ENCODE measurements at places on chromosomes 1 and 21.

DNA sequence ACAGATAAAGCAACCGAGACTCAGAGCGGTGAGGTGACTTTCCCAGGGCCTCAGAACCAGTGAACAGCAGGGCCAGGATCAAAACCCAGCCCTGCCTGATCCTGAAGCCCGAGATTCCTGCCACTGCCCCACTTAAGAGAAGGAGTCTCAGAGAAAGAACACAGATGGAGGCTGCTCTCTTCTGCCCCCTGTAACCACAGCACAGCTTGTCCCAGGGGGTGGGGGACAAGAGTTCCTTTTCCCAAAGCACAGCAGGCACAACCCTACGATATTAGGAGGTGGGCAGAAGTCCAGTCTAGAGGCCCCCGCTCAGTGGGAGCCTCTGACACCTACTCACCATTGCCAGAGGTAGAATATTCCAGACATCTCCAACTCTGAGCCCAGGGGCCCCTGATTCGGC lies 24.0 kb upstream of the VWA5B1 start:
- no peak for DNase-seq

DNA sequence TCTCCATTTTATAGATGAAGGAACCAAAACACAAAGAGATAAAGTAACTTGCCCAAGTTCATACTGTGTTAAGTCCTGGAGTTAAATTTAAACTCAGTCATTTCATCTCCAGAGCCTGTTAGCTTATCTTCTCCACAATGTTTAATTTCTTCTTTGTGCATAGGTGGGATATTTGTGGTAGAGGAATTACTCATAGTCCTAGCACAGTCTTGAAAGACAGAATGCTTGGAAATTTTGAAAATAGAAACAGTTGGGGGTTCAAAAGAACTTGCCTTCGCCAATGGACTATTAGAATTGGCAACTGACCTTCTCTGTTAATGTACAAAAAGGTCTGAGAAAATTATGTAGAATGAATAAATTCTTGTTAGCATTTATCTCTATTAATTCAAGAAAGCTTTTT lies 832.0 kb upstream of the PRMT6 start:
- no peak for DNase-seq

GRCh38 chr21:45010096-45010495 lies 64.3 kb upstream of the ADARB1 start:
- no peak for DNase-seq

DNA sequence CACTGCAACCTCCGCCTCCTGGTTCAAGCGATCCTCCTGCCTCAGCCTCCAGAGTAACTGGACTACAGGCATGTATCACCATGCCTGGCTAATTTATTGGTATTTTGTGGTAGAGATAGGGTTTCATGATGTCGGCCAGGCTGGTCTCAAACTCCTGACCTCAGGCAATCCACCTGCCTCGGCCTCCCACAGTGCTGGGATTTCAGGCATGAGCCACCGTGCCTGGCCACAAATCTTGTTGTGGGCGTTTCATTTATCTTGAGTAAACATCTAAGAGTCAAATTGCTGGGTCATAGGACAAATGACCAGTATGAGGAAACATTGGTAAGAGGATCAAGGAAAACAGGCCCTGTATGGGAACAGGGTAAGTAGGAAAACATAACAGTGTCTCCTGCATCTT lies 17.9 kb downstream of the TMEM200B start:
- DNase-seq = no peak

- no peak for DNase-seq
Observed at GRCh38 chr1:228212415-228212965, 4.6 kb downstream of the OBSCN start.

DNA sequence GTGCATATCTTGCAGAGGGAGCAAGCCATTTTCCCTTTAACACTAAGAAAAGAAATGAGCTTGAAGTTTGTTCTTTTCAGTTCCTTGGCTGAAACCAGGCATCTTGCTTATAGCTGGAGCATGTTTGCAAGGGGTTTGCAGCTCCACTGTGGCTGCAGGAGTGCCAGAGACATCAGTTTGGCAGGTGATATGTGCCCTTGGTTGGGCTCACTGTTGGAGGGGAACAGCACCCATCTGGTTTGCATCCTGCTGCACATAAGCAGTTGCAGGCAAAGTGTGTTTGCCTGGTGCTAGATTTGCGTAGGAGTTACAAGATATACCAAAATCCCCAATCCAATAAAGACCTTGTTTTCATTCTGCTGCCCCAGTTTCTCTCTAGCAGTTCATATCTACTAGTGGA lies 47.8 kb upstream of the IKBKE start:
- DNase-seq = no peak

DNA sequence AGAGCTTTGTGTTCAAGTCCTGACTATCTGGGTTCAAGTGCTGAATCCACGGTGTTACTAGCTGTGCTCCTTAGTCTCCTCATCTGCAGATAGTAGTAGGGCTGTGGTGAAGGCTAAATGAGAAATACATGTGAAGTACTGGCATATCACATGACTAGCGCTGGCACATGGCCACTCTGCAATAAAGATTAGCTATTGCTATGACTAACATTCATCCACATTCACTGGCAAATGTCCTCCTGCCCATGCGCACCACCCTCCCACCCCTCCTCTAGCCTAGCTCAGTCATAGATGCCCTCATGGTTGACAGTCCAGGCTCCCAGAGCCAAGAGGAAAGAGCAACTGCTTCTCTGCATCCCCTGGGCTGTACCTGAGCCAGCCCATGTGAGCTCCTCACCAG lies 8.5 kb upstream of the COL8A2 start:
- DNase-seq = peak; percentile 92

- DNase-seq = no peak
Observed at GRCh38 chr21:31802331-31802730, 70.4 kb upstream of the SCAF4 start.

Data from RWPE2 (cell line).